ENCODE measurements at places on chromosomes 2 and 18.

DNA sequence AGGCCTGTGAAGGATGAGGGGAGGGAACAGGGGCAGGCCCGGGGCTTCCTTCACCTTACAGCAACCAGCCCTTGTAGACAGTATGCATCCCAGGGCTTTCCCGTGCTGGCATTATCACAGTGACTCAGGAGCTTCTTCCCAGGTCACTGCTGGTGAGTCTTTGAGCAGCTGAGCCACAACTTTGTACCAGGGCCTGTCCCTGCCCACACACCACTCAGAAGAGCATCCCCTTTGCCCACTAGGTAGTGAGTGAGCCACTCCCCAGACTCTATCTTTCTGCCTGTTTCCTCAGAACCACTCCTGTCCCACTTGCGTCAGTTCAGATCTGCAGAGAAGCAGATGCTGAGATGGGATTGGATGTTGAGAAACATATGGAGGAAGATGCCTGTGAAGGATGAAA is 69.6 kb upstream of the ALPP start:
- no peak for DNase-seq

- no peak for DNase-seq
Observed at GRCh38 chr2:153476816-153477635, 1.5 kb downstream of the RPRM start.

- DNase-seq = no peak
Observed at GRCh38 chr2:3265981-3266924, 111.4 kb downstream of the EIPR1 start.

DNA sequence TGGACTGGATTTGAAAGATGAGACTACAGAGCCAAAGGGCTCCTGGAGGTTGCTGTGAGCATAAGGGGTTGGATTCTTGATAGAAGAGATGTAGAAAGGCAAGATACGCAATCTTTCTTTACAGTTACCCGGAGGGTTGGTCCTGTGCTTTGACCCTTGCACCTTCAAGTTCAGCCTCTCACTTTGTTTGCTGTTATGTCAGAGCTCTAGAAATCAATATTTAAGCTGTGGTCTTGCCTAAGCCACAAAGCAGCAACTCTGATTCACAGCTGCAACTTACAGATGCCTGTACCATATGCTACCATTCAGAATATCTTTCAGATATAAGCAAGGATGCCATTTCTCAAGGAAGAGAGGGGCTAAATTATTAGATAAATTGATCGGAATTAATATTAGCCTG is 943.1 kb upstream of the LRRTM1 start:
- DNase-seq = no peak

DNA sequence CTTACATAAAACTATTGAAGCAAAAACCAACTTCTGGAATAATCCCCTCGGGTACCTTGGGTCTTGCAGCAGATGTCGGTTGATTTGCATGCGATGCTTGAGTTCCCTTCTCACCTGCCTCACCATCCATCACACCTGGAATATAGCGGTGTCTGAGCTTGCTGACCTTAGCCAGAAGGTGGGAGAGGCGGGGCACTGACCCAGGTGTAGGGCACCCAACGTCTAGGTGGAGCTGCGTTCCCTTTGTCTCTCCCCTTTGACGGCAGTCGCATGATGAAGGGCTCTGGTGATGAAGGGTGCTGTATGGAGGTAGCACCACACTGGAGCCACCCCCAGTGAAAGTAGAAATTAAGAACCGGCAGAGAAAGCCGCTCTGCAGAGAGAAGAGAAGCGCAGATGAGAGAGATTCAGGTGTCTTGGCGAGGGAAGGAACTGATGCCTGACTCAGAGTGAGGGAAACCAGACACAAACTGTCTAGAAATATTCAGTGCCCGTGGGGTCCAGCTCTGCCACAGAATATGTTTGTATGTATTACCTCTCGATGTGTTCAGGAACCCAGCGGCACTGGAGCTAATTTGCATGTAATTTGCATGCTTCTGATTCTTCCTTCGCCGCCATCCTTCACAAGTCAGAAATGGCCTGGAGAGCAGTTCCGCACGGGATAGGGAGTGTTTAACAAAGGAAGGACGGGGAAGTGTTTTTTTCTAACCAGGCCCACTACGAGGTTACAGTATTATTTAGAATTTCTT is 19.4 kb upstream of the MBP start:
- no peak for DNase-seq

- DNase-seq = no peak
Observed at GRCh38 chr2:16255120-16255519, 314.8 kb downstream of the MYCN start.

DNA sequence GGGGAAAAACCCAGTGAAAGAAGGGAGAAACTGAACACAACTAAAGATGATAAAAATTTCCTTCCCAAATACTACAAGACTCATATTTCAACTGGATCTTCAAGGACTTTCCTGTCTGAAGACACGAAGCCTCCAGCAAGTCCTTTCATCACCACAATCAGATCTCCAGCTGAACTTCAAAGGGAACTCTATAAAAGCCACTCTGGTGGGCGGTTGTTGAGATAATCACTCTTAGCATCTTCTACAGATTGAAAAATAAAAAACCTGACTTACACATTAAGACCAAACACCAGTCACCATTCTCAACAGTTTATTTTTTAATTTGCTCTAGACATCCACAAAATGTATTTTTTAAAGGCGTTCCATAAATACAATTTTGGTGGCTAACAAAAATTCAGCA is 4.4 kb downstream of the REV1 start:
- DNase-seq = no peak

- no peak for DNase-seq
Observed at GRCh38 chr2:200693836-200694470, 108.1 kb downstream of the AOX1 start.

DNA sequence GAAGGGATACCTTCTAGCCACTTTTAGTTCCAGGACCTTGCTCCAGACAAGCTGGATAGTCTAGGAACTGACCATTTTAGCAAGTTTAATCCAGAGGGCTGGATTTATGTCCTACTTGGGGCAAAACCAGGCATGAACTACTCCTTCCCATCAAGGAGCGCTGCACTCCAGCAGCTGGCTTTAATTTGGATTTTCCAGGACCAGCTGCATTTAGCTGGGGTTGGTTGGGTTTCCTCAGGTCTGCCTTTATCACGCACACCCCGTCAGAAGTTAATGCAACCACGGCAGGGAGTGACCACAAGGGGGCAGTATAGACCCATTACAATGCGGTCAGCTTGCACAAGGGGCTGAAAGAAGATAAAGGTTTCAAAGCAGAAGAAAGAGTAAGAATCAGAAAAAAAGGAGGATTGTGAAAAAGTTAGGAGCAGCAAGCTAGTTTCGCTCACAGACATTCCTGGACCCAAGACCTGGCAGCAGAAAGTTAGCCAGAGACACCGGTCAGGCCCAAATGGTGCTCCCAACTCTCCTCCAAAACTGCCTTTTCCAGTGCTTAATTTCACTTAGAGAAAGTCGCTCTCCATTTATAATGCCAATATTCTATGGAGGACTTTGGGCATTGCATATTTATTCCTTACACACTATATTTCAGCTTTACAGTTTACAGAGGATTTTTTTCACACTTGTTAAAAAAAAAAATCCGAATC is 40.1 kb downstream of the SLC4A1AP start:
- DNase-seq = peak; percentile 55

- DNase-seq = no peak
Observed at GRCh38 chr2:199606193-199606780, 148.5 kb upstream of the SATB2 start.

- no peak for DNase-seq
Observed at GRCh38 chr2:165902934-165903333, 50.6 kb downstream of the TTC21B start.

DNA sequence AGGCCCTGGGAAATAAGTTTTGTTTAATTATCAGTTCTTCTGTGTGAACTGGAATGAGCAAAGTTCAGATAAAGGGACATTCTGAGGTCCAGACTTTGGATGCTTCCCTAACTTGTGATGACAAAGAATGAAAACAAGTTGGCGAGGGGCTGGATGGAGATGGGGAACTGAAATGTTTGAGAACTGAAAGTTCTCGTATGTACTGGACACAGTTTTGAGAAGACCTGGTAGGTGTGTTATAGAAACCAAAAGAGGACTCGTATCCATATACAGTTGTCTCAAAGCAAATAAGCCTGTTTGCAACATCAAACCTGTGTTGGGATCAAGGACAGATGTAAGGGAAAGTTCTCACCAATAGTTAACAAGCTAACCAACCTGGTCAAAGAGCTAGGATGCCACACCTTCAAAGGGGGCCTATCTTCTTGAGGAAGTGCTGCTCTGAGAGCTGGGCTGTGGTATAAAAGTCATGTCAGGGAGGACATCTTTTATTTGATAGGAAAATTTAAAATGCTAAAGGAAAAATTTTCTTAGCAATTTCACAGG is at the start of gene UPP2:
UPP2 (plus strand) TSS at position 493 of the 543 bp plus-strand sequence. CDS start 188 bp downstream, outside the sequence.
- DNase-seq = no peak

DNA sequence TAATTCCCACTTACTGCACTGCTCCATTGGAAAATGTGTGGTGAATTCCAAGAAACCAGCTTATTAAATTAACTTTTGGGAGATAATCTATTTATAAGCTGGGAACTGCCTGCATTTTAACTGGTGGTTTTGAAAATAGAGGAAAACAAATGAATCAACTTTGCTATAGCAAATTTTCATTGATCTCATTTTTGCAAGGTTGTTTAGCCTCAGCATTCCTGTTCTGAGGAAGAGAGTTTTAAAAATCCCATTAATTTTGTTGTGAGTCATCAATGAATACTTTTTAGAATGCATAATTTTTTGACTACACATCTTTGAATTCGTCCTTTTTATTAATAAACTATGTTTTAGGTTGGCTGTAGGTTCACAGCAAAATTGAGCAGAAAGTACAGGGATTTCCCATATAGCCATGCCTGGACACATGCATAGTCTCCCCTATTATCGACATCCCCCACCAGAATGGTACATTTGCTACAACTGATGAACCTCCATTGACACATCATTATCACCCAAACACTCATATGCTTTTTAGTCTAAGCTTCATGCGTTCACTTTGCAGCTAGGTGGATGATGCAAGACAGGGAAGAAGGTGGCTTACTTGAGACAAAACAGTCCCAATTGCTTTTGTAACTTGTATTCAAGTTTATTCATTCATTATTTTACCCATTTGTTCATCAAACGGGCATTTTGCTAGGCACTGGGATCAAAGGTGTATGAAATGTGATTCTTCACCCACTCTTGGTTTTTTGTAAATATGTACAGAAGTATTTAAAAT is 106.9 kb downstream of the ZNF521 start:
- no peak for DNase-seq

- no peak for DNase-seq
Observed at GRCh38 chr2:50613161-50613560, 418.8 kb downstream of the NRXN1 start.

DNA sequence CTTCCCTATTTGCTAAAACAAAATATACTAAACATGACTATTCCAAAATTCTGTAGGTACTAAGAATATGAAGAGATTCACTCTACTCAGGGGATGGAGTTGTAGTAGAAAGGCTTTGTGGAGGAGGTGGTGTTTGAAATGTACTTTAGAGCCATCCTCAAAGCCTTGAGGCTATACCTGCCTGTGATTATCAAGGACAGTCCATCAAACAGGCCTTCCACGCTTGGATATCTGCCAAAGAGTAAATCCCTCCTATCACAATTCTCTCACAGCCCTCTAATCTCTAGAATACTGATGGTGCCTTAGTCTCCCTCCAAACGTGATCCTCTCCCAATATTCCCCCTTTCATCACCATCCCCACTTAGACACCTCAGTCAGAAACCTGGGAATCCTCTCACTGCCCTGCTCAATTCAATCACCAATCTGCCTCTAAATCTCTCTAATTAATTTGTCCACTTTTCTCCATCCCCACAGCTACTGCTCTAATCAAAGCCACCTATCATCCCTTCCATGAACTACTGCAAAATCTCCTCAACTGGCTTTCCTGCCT is 13.1 kb downstream of the SOS1 start:
- DNase-seq = no peak

GRCh38 chr2:168086851-168087250 is 160.5 kb downstream of the STK39 start:
- DNase-seq = no peak

DNA sequence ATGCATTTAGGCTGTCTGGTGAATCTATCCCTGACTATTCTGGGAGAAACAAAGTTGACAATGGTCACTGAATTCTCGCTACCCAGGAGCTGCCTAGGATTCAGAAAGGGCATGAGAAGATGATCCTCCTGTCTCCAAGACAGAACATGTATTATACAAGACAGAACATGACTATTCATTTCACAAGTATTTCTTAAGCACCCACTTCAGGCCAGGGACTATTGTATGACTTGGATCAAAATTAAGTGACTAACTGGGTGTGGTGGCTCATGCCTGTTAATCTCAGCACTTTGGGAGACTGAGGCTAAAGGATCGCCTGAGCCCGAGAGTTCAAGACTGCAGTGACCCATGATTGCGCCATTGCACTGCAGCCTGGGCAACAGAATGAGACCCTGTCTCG is 235.8 kb upstream of the RAB12 start:
- no peak for DNase-seq

DNA sequence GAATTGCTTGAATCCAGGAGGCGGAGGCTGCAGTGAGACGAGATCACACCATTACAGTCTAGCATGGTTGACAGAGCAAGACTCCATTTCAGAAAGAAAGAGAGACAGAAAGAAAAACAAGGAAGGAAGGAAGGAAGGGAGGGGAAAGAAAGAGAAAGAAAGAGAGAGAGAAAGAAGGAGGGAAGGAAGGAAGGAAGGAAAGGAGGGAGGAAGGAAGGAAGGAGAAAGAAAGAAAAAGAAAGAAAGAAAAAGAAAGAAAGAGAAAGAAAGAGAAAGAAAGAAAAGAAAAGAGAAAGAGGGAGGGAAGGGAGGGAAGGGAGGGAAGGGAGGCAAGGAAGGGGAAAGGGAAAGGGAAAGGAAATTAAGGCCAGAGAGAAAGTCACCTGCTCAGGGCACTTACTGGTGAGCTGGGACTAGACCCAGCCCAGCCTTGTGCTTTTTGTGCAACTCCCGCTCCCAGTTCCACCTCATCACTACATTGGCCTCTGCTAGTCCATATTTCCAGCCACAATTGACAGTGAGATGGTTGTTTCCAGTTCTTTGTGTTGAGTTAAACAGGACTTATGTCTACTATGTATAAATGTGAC is 35.7 kb downstream of the MOGAT1 start:
- no peak for DNase-seq

DNA sequence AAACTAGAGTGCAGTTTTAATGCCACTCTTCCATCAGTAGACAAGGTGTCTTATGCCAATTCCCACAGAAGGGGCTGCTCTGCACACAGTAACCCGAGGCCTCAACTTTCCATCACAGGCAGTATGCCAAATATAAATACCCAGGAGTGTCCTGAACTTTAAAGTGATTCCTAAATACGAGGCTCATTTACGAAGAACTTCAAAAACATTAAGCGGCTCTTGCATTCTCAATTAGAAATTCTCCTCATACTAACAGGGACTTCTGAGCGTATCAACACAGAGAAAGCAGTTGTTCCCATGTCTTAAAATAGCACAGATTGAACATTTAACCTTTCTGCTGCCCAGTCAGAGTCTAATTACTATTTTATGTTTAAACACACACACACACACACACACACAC is 638.6 kb downstream of the ERBB4 start:
- no peak for DNase-seq

- DNase-seq = no peak
Observed at GRCh38 chr2:146748046-146748445, 1096.8 kb upstream of the ACVR2A start.

DNA sequence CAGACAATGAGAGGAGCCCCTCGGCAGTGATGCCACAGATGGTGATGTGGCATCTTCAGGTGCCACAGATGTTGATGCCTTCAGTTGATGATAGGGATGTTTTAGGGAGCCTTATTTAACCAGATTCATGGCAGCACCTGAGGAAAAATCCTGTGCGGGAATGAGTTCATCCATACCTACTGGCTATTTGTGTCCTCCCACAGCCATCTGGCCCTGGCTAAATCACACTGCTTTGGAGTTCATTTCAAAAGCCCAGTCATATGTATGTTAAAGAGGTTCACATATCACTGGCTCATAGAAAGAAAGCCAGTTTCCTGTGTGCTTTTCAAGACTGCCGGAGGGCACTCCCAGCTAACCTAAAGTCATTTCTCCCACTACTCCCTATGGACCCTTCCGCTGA is 131.3 kb downstream of the MCFD2 start:
- no peak for DNase-seq

Measured in pulmonary artery endothelial cell (primary cell).